Karpas-422 (cell line): ENCODE measurements at places on chromosomes 1 and 21. TPM values are rescaled to one million over a fixed set of nuclear protein-coding genes. Genes with fewer than 3 reads are reported as not detected.

DNA sequence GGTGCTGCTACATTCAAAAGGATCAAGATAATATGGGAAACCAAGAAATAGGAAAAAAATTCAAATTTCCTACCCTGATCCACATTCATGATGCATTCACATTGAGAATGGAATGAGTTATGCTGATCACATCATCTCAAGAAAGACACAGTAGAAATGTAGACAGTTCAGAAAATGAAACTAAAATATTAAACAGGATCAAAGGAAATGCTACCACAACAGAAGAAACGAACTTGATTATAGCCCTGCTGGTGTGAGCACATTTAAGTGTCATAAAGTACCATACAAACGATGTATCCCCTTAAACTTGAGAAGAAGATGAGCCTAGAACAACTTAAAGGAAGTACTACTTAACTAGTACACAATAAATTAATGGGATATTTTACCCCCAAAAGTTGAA is 21.3 kb downstream of the SYDE2 start:
- H3K27me3 ChIP-seq, result no peaks in the 10 kb centered on the region
- no peak for DNase-seq
- no peaks in the 10 kb centered on the region for H3K4me1 ChIP-seq
- H3K36me3 ChIP-seq, result no peaks in the 10 kb centered on the region
- H3K27ac ChIP-seq, result no peak overlapping the region
- no peak overlapping the region for H3K4me3 ChIP-seq

- no peak overlapping the region for H3K4me3 ChIP-seq
- H3K27ac ChIP-seq, result no peak overlapping the region
- no peak for DNase-seq
- no peaks in the 10 kb centered on the region for H3K36me3 ChIP-seq
- no peaks in the 10 kb centered on the region for H3K27me3 ChIP-seq
Measured at GRCh38 chr1:58796416-58796815, 12.6 kb upstream of the JUN start.

GRCh38 chr1:30804352-30804751 is 46.8 kb upstream of the LAPTM5 start:
- no peaks in the 10 kb centered on the region for H3K36me3 ChIP-seq
- H3K4me1 ChIP-seq, result peaks cover 24% of the 10 kb centered on the region
- no peak overlapping the region for H3K27ac ChIP-seq
- no peaks in the 10 kb centered on the region for H3K27me3 ChIP-seq
- H3K4me3 ChIP-seq, result no peak overlapping the region
- no peak for DNase-seq

- DNase-seq, result no peak
- no peak overlapping the region for H3K4me3 ChIP-seq
- H3K36me3 ChIP-seq, result peaks cover 28% of the 10 kb centered on the region
- H3K27me3 ChIP-seq, result no peaks in the 10 kb centered on the region
- peaks cover 32% of the 10 kb centered on the region for H3K4me1 ChIP-seq
- no peak overlapping the region for H3K27ac ChIP-seq
Measured at GRCh38 chr1:56508523-56508983, 70.8 kb downstream of the PLPP3 start.

DNA sequence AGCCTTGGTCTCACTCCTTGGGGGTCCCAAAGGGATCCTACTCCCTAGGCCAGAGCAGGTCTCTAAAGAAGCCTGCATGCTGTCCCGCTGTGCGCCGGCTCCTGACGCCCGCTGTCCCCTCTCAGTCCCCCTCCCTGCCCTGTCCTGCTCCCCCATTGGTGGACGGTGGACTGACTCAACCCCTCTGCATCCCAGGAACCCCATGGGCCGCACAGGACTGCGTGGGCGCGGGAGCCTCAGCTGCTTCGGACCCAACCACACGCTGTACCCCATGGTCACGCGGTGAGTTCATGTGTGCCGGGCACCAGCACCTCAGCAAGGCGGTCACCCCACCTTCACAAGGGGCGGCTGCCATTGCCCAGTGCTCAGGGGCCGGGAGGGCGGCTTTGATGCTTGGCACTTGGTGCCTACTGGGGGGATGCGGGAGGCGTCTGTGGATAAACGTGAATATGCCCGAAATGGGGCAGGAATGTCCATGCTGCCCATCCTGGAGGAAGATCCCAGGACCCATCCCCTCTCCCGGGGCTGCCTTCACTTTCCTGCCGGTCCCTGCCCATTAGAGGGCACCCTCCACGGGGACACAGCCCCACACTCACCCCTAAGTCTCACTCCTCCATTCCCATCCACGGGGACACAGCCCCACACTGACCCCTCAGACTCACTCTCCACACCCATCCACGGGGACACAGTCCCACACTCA is 20.2 kb upstream of the LRRC3 start:
- H3K27ac ChIP-seq, result no peak overlapping the region
- no peaks in the 10 kb centered on the region for H3K36me3 ChIP-seq

DNA sequence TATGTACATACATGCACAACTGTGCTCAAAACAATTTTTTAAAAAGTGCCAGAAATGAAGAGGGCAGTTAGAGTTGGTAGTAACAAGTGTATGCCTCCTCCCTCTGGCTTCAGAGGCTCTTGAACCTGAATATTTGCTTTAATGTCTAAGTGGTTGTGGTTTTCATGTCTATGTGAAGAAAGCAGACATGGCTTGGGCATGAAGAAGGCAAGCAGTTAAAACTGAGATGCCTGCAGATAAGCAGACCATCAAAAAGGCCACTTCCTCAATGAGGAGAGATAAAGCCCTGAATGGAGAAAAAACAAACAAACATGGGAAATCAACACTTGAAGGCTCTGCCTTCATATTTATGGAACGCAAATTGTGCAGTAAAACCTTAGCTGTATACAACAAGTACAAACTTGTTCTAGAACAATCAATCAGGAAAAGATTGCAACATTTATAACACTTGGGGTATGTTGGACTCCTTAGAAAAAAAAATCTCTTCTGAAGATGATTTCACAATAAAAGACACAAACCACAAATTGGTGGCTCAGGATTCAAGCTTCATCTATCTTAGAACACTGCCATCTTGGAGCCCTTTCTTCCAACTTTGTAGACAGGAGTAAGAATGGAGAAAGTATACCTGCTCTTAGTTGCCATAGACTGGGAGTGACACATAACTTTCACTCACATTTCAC is 52.7 kb upstream of the PLA2G4A start:
- H3K27ac ChIP-seq, result no peak overlapping the region
- DNase-seq, result no peak
- no peaks in the 10 kb centered on the region for H3K27me3 ChIP-seq
- H3K4me1 ChIP-seq, result no peaks in the 10 kb centered on the region
- H3K4me3 ChIP-seq, result no peak overlapping the region
- no peaks in the 10 kb centered on the region for H3K36me3 ChIP-seq

GRCh38 chr1:167551362-167551761 is 2.2 kb downstream of the CREG1 start:
- no peak for DNase-seq
- peaks cover 71% of the 10 kb centered on the region for H3K4me1 ChIP-seq
- no peaks in the 10 kb centered on the region for H3K27me3 ChIP-seq
- peaks cover 19% of the 10 kb centered on the region for H3K36me3 ChIP-seq
- peak overlapping the region; percentile 68 for H3K27ac ChIP-seq

GRCh38 chr21:27703791-27704190 is 736.9 kb upstream of the ADAMTS5 start:
- H3K36me3 ChIP-seq, result no peaks in the 10 kb centered on the region
- H3K27ac ChIP-seq, result no peak overlapping the region
- no peaks in the 10 kb centered on the region for H3K4me1 ChIP-seq

DNA sequence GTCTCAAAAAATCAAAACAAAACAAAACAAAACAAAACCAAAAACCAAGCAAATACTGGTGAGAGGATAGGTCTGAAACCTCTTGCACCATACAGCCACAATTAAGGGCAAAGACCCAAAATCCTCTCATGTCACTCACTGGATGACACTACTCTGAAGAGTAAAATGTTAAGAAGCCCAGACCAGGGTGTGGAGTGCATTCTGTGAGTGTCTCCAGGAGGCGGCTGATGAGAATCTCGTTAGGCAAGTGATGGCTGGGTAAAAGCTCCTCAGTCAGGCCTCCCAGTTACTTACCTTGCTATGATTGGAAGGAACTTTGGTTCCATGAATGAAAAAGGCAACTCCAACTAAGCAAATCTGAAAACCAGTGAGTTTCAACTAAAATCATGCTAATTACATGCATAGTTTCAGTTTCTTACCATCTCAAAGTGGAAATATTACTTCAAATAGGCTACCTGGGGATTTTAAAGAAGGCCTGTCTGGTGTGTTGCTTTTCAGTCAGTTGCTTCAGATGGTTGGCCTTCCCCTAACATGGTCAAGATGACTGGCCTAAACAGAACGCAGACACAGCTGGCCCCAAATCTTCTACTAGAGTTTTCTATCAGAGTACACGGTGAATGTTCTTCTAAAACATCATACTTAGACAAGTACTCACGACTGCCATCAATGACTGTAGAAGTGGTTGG is 95.1 kb downstream of the KIAA0319L start:
- H3K27ac ChIP-seq, result no peak overlapping the region
- H3K36me3 ChIP-seq, result peaks cover 18% of the 10 kb centered on the region
- no peaks in the 10 kb centered on the region for H3K4me1 ChIP-seq
- DNase-seq, result no peak

GRCh38 chr1:32884726-32885125 is 1.6 kb upstream of the HPCA start:
- peak; percentile 58 for DNase-seq
- no peak overlapping the region for H3K27ac ChIP-seq
- no peak overlapping the region for H3K4me3 ChIP-seq

DNA sequence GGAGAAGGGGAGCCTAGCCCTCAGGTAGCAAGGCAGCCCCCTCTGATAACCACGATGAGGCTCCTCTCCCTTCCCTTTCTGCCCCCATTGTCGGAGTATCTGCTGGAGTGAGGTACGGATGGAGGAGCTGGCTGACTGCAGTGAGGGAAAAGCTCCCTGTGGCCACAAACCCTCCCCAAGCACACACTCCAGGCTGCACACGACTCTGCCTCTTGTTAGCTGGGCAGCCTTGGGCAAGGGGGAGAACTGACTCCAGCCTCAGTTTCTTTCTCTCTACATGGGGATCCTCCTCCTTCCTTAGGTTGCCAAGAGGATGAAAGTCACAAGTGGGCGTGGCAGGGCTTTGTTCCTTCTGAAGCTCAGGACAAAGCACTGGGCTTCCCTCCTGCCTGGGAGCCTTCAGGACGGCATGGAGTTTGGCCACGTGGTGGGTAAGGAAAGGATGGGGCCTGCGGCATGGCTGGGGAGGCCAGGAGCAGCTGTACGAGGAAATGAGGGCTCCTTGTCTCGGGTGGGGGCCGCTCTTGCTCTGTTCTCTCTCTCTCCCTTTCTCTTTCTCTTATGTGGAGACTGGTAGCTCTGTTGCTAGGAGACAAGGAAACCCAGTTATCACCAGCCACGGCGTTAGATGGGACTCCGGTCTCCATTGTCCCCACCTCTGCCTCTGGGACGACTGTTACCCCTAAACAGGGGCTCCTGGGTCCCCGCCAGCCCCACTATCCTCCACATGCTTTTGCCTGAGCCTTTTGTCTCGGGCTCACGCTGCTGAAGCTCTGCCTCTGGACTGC is 39.7 kb downstream of the LRP8 start:
- no peak for DNase-seq
- peaks cover 5% of the 10 kb centered on the region for H3K4me1 ChIP-seq
- peaks cover 29% of the 10 kb centered on the region for H3K36me3 ChIP-seq
- no peak overlapping the region for H3K4me3 ChIP-seq
- H3K27ac ChIP-seq, result no peak overlapping the region

DNA sequence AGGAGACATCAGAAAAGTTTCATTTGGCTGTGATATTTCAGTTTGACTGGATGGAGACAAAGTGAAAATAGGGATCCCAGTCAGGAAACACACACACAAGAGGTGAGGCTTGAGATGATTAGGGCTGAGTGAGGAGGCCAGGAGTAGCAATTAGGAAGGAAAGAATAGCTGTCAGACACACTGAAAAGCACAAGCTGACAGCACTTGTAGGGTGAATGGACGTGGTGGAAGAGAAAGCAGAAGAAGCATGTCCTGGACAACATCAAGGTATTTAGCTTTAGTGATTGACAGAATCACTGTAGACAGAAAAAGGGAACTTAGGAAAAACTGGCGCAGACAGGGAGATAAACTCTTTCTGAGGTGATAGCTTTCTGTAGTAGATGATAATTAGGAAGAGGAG is 347.7 kb downstream of the TGFB2 start:
- no peak overlapping the region for H3K27ac ChIP-seq
- no peaks in the 10 kb centered on the region for H3K27me3 ChIP-seq
- no peaks in the 10 kb centered on the region for H3K36me3 ChIP-seq

GRCh38 chr21:16040601-16041000 is 310.8 kb downstream of the USP25 start:
- DNase-seq, result no peak
- H3K4me3 ChIP-seq, result no peak overlapping the region
- no peaks in the 10 kb centered on the region for H3K4me1 ChIP-seq
- H3K36me3 ChIP-seq, result no peaks in the 10 kb centered on the region
- H3K27ac ChIP-seq, result no peak overlapping the region

DNA sequence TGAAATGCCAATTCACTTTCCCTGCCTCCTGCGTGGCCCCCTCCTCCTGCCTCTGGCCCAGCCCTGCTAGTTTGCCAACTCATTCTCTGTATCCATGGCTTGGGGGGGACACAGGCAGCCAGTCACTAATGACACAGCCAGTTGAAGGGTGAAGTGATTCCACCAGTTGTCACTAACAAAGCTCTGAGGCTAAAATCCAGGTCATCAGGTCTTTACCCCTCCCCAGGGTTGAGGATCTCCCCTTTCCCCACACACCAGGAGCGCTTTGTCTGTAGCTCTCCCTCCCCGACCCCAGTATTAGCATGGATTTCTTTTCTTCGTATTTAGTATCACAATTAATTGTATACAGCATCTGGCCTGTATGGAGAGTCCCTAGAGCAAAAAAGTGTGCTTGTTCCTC is 394.1 kb downstream of the RRAGC start:
- no peak overlapping the region for H3K27ac ChIP-seq
- no peaks in the 10 kb centered on the region for H3K36me3 ChIP-seq
- no peak for DNase-seq
- H3K4me3 ChIP-seq, result no peak overlapping the region

- no peaks in the 10 kb centered on the region for H3K27me3 ChIP-seq
- H3K4me3 ChIP-seq, result no peak overlapping the region
- H3K4me1 ChIP-seq, result peaks cover 8% of the 10 kb centered on the region
- H3K27ac ChIP-seq, result no peak overlapping the region
Measured at GRCh38 chr1:32801096-32801715, 16.0 kb downstream of the YARS1 start.

GRCh38 chr1:63779338-63780211 is 5.8 kb downstream of the ROR1 start:
- H3K27me3 ChIP-seq, result no peaks in the 10 kb centered on the region
- no peaks in the 10 kb centered on the region for H3K4me1 ChIP-seq
- no peak overlapping the region for H3K4me3 ChIP-seq
- H3K36me3 ChIP-seq, result no peaks in the 10 kb centered on the region

DNA sequence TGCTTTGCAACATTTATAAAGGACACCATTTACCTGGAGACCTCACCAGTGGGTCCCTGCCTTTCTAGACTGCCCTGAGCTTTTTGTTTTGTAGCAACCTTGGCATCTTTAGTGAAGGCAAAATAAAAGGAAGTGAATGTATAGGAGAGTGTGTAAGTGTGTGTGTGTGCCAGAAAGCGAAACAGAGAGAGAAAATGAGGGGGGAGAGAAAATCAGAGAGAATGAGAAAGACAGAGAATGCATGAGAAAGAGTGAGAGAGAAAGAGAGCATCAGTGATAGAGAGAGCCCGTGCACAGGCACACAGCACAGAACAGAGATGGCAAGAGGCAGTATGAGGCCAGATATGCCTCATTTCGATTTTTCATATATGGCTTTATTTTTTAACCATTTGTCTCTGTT is 57.5 kb downstream of the HSD3B1 start:
- H3K4me1 ChIP-seq, result no peaks in the 10 kb centered on the region
- no peak overlapping the region for H3K27ac ChIP-seq
- H3K36me3 ChIP-seq, result no peaks in the 10 kb centered on the region
- no peaks in the 10 kb centered on the region for H3K27me3 ChIP-seq

Gene SLC16A4
- 51.4 and 116 TPM in 2 replicates for total RNA-seq

Gene LORICRIN
- not detected in 2 replicates for total RNA-seq

Gene INTS3
- total RNA-seq, result 36.3 and 65.4 TPM in 2 replicates
